ENCODE measurements at places on chromosomes 5 and 9.
A peak's percentile ranks its signal among the peaks of the same experiment; 100 is the strongest.

- no peak for DNase-seq
Measured at GRCh38 chr9:26325444-26325829, 567.2 kb downstream of the CAAP1 start.

- no peak for DNase-seq
Measured at GRCh38 chr5:137487600-137487999, 11.5 kb downstream of the SPOCK1 start.

DNA sequence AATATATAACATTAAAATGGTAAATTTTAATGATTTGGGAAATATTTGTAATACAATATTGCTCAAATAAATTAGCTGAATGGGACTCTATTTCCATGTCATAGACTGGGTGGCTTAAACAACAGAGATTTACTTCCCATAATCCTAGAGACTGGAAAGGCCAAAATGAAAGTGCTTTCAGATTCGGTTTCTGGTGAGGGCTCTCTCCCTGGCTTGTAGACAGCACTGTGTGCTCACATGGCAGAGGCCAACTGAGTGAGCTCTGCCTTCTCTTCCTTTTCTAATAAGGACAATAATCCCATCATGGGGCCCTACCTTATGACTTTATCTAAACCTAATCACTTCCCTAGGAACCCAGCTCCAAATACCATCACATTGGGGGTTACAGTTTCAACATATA is 196.2 kb downstream of the MARCHF11 start:
- no peak for DNase-seq

DNA sequence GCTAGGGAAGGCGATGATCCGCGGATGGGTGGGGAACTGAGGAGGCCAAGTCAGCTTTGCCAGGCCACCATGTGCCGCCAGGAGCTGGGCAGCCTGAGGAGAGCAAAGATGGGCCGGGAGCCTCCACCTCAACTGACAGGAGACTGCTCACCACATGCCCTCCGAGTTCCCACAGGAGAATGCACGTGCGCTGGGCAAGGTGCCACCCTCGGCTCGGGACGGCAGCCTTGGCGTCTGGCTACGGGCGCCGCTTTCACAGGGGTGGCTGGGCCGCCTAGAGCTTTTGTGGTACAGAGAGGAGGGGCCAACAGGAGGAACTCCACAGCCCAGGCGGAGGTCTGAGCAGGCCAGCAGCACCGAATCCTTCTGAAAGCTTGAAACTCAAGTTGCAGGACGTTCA is 5.3 kb upstream of the TBC1D9B start:
- no peak for DNase-seq

DNA sequence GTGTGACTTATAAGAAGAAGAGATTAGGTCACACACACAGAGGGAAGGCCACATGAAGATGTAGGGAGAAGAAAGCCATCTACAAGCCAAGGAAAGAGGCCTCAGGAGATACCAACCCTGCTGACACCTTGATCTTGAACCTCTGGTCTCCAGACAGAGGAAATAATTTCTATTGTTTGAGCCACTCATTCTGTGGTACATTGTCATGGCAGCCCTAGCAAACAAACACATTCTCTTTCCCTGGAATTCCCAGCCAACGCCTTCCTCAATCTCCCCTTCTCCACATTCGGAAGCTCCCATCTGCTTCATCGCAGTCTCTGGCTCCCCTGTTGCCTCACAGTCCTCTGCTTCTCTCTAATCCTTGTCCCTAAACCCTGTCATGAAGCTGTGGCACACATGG is 16.7 kb downstream of the PTGS1 start:
- no peak for DNase-seq

GRCh38 chr9:109729513-109729912 is 50.5 kb upstream of the PALM2AKAP2 start:
- no peak for DNase-seq

GRCh38 chr5:93899026-93899600 is 157.7 kb upstream of the POU5F2 start:
- DNase-seq = no peak

DNA sequence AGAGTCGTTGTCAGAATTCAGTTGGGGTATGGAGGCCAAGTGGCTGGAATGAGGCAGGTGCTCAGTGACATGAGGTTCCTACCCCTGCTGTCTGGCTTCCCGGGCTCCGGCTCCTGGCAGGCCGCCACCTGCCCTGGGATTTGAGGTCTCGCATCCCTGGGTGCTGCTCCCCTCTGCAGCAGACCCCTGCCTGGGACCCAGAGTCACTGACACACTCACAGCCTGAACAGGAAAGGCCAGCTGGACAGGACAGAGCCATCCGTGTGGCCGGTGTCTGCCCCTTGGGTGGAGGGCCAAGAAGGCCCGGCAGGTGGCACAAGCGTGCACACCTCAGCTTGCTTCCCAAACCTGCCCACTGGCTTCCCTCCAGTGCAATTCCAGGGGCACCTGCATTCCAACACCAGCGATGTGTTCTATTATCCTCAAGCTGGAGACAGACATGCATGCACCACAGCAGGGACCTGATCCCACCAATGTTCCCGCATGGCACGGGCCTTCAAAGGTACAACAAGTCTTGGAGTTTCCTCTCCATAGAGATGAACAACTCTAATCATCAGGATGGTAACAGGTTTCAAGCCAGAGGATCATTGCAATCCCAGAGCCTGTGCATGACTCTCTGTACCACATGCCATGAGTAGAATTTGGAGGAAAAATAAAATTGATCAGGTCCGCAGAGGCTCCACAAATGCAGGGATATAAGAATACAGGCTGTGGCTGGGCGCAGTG is 45.6 kb upstream of the RNF130 start:
- DNase-seq = peak; percentile 12

DNA sequence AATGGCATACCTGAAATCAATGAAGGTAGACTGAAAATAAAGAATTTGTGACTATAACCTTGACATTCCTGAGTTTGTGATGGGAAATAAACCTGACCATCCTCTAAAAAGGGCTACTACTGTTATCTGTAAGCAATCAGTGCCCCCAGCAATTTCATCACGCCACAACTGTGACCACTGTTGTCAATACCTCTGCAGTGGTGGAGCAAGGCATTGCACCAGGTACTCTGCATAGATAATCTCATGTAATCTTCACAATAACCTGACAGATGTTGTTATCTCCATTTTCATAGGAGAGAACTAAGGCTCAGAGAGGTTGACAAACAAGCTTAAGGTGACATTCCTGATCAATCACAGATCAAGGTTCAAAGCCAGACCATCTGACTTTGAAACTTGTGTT is 38.5 kb upstream of the FRRS1L start:
- DNase-seq = no peak

GRCh38 chr5:172740428-172741205 is 30.4 kb downstream of the DUSP1 start:
- peak; percentile 92 for DNase-seq

- DNase-seq = no peak
Measured at GRCh38 chr5:111806156-111806555, 49.2 kb upstream of the NREP start.
